ENCODE measurements at places on chromosomes 6 and 20.
A peak's percentile ranks its signal among the peaks of the same experiment; 100 is the strongest.

GRCh38 chr6:30100585-30101443 lies 12.1 kb downstream of the TRIM31 start:
- DNase-seq: no peak

- DNase-seq: no peak
Observed at GRCh38 chr6:21521276-21521675, 72.3 kb upstream of the SOX4 start.

GRCh38 chr20:31858760-31859083 lies 11.6 kb downstream of the DUSP15 start:
- DNase-seq: no peak

- no peak for DNase-seq
Observed at GRCh38 chr6:88171312-88171711, 5.2 kb upstream of the CNR1 start.

DNA sequence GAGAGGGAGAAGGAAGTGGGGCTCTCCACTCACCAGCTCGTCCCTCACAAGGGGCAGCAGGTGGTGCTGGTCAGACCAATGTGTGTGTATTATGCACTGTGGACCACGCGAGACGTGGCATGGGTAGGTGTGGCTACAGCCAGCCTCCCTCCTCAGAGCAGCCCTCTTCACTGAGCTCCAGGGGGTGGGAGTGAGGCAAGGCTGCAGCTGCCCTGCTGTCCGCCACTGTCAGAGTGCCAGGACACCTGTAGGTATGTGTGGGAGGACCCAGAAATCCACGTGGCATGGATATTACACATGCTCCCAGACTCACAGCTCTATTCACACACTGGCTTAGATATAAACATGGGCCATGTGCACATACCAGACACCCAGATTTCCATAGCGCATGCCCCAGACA lies 90.3 kb downstream of the VEGFA start:
- no peak for DNase-seq

GRCh38 chr6:41938590-41939175 lies 2.9 kb downstream of the CCND3 start:
- DNase-seq: no peak

DNA sequence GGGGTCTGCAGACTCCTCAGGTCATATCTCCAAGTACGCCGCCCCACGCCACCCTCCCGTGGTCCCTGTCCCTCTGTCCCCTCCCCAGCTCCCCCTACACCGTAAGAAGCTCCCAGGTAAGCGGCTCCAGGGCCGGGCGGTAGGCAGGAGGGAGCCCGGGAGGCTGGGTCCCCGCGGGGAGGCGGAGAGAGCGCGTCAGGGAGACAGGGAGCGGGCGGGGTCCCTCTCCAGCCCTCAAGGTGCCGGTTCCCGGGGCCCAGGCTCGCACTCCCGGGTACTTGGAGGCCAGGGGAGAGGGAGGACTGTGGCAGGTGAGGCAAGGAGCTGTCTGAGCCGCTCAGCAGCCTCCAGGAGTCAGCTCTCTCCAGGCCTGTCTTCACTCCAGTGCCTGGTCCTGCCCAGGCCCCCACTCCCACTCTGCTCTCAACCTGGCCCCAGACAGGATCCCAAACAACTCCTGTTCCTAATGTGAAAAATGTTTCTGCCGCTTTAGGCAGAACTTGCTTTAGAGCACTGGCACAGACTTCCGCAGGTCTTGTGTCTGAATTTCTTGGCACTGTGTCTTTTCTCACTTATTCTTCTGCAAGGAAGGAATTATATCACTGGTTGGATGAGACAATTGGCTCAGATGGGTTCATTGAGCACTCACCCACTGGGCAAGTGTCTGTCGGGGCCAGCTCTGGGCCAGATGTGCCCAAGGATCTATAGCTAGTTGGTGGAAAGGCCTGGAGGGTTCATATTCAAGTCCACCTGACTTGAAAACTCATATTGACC lies 36.6 kb downstream of the HLA-G start:
- DNase-seq: no peak

DNA sequence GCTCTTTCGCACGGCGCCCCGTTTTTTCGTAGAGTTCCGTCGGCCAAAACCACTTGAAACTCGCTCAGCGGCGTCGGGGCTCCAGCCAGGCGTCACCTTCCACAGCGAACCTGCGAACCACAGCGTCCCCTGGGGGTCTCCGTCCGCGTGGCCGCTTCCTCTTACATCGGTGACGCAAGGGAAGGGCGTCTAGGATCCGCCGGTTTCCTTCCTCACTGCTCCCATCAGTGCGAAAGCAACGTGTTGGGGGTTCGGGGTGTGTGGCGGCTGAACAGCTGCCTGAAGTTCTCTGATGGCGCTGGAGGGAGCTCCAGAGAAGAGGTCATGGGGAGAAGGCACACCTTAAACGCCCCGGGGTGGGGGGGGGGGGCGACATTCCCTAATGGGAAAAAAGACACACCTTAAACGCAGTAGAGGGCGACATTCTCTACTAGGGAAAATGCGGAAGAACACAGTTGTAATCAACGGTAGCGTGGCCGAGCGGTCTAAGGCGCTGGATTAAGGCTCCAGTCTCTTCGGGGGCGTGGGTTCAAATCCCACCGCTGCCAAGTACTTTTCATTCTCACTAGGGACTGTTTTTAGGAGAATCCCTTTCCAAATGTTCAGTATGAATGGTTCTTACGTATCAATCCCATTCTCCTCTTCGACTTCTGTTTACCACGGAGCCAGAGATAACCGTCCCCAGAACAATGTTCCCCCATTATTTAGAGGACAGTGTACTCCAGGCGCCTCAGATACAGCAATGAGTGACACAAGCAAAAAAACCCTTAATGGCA lies 16.4 kb downstream of the ZNF311 start:
- DNase-seq: peak; percentile 95

DNA sequence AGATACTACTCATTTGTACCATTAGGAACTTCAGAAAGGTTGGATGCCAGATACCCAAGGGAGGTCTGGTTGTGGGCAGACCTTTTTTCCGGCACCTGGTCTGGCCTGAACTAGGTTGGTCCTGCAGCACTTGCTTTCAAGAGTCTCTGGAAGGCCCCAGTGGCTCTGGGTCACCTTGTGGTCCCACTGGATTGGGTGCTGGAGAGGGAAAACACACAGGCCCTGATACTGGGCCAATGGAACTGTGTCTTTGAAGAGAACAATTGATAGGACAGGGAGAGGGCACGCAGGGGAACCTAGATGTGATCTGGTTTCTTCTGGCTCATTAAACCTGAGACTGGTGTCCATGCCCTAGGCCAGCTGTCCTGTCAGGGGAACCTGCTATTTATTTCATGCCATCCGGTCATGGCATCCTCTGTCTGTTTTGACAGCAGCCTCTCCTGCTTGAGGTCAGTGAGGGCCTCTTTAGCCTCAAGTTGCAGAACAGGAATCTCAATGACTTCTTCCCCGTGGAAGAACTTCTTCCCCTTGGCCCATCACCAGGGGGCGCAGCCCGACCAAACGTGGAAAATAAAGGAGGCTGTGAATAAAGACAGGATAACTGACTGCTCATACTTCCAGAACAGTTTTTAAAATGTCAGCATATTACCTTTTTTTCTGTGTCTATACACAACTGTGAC lies 25.0 kb downstream of the TAF8 start:
- peak; percentile 74 for DNase-seq

DNA sequence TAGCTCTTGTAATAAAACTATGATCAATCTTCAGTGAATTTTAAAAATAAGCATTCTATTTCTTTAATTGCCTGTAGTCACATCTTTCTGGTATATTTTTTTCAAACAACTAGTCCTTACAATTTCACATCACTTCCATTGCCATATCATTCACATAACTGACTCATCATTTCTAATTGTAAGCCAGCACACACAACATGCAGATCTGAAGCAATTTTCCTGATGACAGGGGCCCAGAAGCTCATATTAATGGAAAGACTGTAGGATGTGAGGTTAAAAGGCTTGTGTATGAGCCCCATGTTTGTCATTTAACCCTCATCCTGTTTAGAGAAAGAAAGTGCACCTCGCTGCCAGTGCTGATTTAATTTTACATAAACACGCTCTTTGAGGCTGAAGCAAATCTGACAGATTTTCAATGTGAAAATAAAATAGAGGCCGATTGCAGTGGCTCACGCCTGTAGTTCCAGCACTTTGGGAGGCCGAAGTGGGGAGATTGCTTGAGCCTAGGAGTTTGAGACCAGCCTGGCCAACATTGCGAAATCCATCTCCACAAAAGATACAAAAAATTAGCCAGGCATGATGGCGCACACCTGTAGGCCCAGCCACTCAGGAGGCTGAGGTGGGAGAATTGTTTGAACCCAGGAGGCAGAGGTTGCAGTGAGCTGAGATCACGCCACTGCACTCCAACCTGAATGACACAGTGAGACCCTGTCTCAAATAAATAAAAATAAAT lies 40.1 kb upstream of the LTV1 start:
- DNase-seq: no peak

Measured in NB4 (cell line).